Astrocyte (in vitro differentiated cells and primary cell): ENCODE measurements at places on chromosomes 13 and 19. TPM values are rescaled to one million over a fixed set of nuclear protein-coding genes. Genes with fewer than 3 reads are reported as not detected.

Gene NALCN
- total RNA-seq, result 1.1 and 2.2 TPM in 2 replicates

Gene MTIF3
- total RNA-seq, result 29.6 and 32.7 TPM in 2 replicates

Gene TNFSF13B
- 0.89 and 1.7 TPM in 2 replicates for total RNA-seq

Gene PCSK4
- total RNA-seq, result 2.7 and 3.9 TPM in 2 replicates

Gene TLE6
- total RNA-seq, result 0.11 TPM in 1 of 2 replicates, not detected in the other

GRCh38 chr19:12198136-12198535, 35.2 kb downstream of the ZNF136 start:
- DNase-seq, result no peak
- H3K27ac ChIP-seq, result no peak overlapping the region
- no peaks in the 10 kb centered on the region for H3K27me3 ChIP-seq

DNA sequence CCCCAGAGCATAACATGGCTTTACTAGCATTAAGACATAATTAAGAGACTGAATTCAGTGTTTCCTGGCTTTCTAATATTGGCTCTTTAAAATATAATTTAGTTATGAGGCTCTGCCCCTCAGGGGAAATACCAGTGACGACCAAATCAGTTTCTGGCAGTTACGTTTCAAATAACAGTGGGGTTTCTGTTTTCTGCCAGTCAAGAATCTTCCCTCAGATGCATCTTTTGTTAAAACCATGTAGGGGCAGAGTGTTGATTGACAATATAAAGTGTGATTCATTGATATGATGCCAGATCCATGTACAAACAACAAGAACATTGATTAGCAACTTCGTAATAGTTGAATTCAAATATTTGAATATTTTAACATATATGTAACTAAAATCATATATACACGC, 1169.7 kb downstream of the DIAPH3 start:
- no peak for DNase-seq
- H3K4me3 ChIP-seq, result no peak overlapping the region
- H3K36me3 ChIP-seq, result no peaks in the 10 kb centered on the region
- H3K27ac ChIP-seq, result no peak overlapping the region
- H3K27me3 ChIP-seq, result no peaks in the 10 kb centered on the region
- H3K4me1 ChIP-seq, result no peaks in the 10 kb centered on the region

GRCh38 chr19:18610556-18611326, 1.9 kb upstream of the TMEM59L start:
- H3K4me3 ChIP-seq, result no peak overlapping the region
- H3K27me3 ChIP-seq, result peaks cover 62% of the 10 kb centered on the region
- H3K27ac ChIP-seq, result no peak overlapping the region

GRCh38 chr19:2371656-2372055, 11.6 kb downstream of the TMPRSS9 start:
- H3K4me1 ChIP-seq, result peaks cover 6% of the 10 kb centered on the region
- no peaks in the 10 kb centered on the region for H3K27me3 ChIP-seq
- H3K4me3 ChIP-seq, result no peak overlapping the region
- H3K27ac ChIP-seq, result no peak overlapping the region
- DNase-seq, result no peak

DNA sequence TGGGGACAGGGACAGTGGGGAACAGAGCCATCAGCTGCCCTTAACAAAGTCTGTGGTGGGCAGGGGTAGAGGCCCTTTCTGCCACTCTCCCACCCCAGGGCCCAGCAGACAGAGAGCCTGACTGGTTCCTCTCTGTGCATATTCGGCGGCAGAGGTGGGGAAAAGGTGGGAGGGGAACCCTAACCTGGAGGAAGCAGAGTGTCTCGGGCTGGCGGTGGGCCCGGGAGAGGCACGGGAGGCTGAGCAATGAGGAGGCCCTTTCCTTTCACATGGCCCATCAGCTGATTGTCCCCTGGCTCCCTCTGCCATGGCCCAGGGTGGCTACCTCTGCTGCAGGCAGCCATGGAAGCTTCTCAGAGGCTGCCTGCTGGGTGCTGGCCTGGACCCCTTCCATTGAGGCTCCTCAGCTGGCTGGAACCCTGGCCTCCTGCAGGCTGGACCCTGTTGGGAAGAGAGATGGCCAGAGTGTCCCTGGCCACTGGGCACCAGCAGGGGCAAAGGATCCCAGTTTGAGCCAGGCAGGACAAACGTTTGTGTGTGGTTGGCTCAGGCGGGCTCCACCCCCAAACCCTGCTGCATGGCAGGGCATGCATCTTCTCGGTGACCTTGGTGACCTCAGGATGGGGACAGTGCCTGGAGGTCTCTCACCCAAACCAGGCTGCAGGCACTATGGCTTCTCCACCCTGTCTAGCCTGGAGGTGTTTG, 202.8 kb upstream of the ZNF536 start:
- no peaks in the 10 kb centered on the region for H3K4me1 ChIP-seq
- no peak overlapping the region for H3K27ac ChIP-seq
- H3K27me3 ChIP-seq, result no peaks in the 10 kb centered on the region
- no peaks in the 10 kb centered on the region for H3K36me3 ChIP-seq
- no peak overlapping the region for H3K4me3 ChIP-seq

DNA sequence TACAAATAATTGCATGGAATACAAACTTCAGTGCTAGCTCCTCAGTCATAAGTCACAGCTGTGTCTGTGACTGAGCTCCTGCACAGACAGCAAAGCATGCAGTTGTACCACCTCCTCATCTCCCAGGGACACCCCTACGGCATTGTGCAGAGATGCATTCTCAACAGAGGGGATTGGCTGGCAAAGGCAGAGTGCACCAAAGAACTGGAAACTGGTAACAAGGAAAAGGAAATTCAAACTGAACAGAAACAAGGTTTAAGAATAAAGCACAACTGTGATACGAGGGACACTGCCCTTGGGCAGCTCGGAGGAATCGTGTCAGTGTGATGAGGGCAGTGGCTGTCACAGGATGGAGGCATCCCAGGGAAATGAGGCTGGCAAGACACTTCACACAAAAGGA, 126.1 kb upstream of the SOX1 start:
- H3K4me3 ChIP-seq, result no peak overlapping the region
- DNase-seq, result no peak
- no peak overlapping the region for H3K27ac ChIP-seq
- no peaks in the 10 kb centered on the region for H3K4me1 ChIP-seq
- H3K36me3 ChIP-seq, result no peaks in the 10 kb centered on the region

DNA sequence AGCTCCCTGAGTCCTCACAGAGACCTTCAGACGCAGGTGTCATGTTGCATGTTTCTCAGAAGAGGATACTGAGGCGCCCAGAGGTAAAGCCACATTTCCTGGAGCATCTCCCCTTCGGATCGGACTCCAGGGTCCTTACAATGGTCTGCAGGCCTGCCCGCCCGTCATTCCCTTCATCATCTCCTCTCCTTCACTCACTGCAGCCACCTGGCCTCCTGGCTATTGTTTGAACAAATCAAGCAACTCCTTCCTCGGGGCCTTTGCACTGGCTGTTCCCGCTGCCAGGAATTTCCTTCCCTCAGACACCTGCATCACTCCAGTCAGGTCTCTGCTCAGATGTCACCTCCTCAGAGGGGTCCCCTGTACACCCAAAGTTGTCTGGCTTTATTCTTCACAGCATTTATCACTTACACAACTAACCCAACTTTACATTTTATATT, 20.3 kb downstream of the CEACAM16 start:
- DNase-seq, result no peak
- no peak overlapping the region for H3K27ac ChIP-seq
- H3K4me1 ChIP-seq, result peaks cover 22% of the 10 kb centered on the region
- no peaks in the 10 kb centered on the region for H3K27me3 ChIP-seq
- H3K36me3 ChIP-seq, result no peaks in the 10 kb centered on the region
- H3K4me3 ChIP-seq, result no peak overlapping the region

GRCh38 chr19:35561436-35561835, 2.0 kb downstream of the ATP4A start:
- no peak overlapping the region for H3K4me3 ChIP-seq
- H3K4me1 ChIP-seq, result peaks cover 2% of the 10 kb centered on the region
- no peaks in the 10 kb centered on the region for H3K36me3 ChIP-seq
- H3K27ac ChIP-seq, result no peak overlapping the region

GRCh38 chr13:66534561-66534960, 695.6 kb downstream of the PCDH9 start:
- no peaks in the 10 kb centered on the region for H3K27me3 ChIP-seq
- no peaks in the 10 kb centered on the region for H3K36me3 ChIP-seq
- DNase-seq, result peak; percentile 27
- H3K4me3 ChIP-seq, result no peak overlapping the region

- H3K4me3 ChIP-seq, result peak overlapping the region; percentile 94
- peaks cover 3% of the 10 kb centered on the region for H3K36me3 ChIP-seq
- H3K27ac ChIP-seq, result peak overlapping the region; percentile 76
- no peaks in the 10 kb centered on the region for H3K27me3 ChIP-seq
- peak; percentile 8 for DNase-seq
Measured at GRCh38 chr19:20038358-20039202, 725 bp downstream of the ZNF682 start.

GRCh38 chr13:24679686-24680085, 522 bp upstream of the ATP12A start:
- peaks cover 8% of the 10 kb centered on the region for H3K4me1 ChIP-seq
- DNase-seq, result no peak
- H3K27ac ChIP-seq, result no peak overlapping the region
- H3K27me3 ChIP-seq, result peaks cover 31% of the 10 kb centered on the region
- H3K36me3 ChIP-seq, result no peaks in the 10 kb centered on the region

DNA sequence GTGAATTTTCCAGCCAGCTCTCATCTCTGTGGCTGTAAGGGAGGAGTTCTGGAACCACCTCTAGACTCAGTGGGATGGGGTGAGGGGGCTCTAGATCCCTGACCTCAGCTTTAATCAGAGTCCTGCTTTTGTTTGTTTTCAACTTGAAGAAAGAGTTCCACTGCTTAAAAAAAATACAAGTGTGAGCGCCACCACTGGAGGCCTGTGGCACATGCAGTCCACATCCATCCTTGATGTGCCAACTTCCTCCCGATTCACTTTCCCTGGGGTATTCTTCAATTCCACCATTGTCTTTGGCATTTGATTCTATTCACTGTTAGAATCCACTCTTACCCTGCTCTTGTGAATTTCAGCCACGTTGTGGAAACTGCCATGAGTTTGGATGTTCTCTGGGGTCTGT, 62.4 kb upstream of the GJB6 start:
- no peak overlapping the region for H3K27ac ChIP-seq
- no peak for DNase-seq
- no peaks in the 10 kb centered on the region for H3K4me1 ChIP-seq
- no peak overlapping the region for H3K4me3 ChIP-seq
- peaks cover 2% of the 10 kb centered on the region for H3K27me3 ChIP-seq
- H3K36me3 ChIP-seq, result no peaks in the 10 kb centered on the region

DNA sequence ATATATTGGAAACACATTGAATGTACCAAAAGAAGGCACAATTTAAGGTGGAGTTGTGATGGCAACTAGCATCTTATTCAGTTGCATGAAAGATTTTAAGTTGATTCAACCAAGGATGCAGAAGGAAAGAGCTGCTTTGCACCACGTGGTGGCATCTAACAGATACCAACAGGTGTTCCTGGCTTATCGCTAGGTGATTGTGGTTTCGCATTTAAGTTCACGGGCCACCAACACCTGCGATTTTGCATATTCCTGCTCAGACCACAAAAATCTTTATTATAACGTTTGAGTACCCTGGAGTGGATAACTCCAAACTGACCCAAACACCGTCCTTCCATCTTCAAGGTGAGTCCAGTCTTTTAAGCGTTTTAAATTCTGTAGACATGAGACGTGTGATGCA, 45.3 kb downstream of the RGCC start:
- H3K27ac ChIP-seq, result no peak overlapping the region
- no peaks in the 10 kb centered on the region for H3K27me3 ChIP-seq
- no peaks in the 10 kb centered on the region for H3K36me3 ChIP-seq
- DNase-seq, result no peak
- H3K4me3 ChIP-seq, result no peak overlapping the region
- H3K4me1 ChIP-seq, result peaks cover 8% of the 10 kb centered on the region

DNA sequence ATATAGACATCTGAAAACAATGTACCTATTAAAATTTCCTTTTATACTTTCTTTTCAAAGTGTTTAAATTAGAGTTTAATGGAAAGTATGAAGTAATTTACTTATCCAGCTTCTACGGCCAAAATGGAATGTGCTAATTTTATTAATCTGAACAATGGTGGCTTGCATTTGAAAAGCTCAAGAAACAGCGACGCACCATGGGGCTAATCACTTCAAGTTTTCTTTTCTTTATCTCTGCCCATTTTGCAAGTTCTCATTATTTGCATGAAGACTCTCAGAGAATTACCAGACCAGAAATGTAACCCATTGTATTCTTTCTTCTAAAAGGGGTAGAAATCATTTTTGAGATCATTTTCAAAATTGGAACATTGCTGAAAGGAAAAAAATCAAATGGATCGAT, 204.0 kb upstream of the STARD13 start:
- H3K36me3 ChIP-seq, result no peaks in the 10 kb centered on the region
- H3K27ac ChIP-seq, result no peak overlapping the region
- H3K4me1 ChIP-seq, result peaks cover 13% of the 10 kb centered on the region
- no peaks in the 10 kb centered on the region for H3K27me3 ChIP-seq
- DNase-seq, result no peak

DNA sequence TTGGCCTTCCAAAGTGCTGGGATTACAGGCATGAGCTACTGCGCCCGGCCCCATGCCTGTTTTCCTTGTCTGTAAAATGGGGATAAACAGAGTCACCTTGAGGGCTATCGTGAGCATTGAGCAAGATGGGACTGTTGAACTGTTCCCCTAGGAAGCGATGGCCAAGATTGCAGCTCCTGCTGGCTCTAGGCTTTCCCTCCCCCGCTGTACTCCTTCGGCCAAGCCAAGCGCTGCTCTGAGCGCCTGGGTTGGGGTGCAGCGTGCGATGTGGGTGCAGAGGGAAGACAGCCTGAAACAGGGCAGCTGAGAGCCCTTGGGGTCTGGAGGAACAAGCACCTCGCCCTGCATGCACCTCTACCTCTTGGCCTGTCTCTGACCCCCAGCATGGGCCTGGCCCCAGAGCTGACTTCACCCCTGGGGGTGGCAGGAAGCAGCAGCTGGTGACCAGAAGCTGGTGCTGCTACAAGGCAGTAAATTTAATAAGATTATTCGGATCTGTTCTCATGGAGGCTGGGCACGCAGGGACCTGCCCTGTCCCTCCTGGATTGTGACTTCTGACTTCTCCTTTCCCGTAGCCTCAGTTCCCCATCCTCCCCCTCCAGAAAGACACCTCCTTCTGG, 5.3 kb downstream of the GNG8 start:
- H3K27me3 ChIP-seq, result peaks cover 4% of the 10 kb centered on the region
- H3K4me3 ChIP-seq, result no peak overlapping the region
- no peak for DNase-seq
- H3K4me1 ChIP-seq, result peaks cover 13% of the 10 kb centered on the region
- H3K36me3 ChIP-seq, result no peaks in the 10 kb centered on the region

- H3K36me3 ChIP-seq, result no peaks in the 10 kb centered on the region
- H3K27ac ChIP-seq, result no peak overlapping the region
- H3K4me1 ChIP-seq, result no peaks in the 10 kb centered on the region
- no peaks in the 10 kb centered on the region for H3K27me3 ChIP-seq
- no peak overlapping the region for H3K4me3 ChIP-seq
Measured at GRCh38 chr13:46281779-46282178, 70.1 kb downstream of the LRRC63 start.

DNA sequence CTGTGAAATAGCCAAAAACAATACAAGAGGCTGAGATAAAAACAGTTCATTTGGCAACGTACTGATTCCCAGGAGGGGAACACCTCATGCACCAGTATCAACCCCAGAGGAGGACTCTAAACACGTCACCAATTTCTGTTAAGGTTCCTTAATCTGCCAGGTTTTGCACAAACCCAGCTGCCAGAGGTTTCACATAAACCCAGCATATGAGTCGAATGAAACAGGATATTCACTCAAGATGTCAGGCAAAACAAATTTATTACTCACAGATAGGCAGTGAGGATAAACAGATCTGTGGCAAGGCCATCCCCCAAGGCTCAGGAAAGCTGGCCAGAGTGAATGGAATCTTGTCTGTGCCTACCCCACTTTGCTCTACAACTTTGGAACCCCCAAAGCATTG, 210.9 kb downstream of the GPC5 start:
- DNase-seq, result peak; percentile 44
- no peak overlapping the region for H3K27ac ChIP-seq
- H3K4me1 ChIP-seq, result no peaks in the 10 kb centered on the region
- H3K36me3 ChIP-seq, result no peaks in the 10 kb centered on the region
- H3K27me3 ChIP-seq, result no peaks in the 10 kb centered on the region
